ENCODE measurements at places on chromosomes 2 and 18.

DNA sequence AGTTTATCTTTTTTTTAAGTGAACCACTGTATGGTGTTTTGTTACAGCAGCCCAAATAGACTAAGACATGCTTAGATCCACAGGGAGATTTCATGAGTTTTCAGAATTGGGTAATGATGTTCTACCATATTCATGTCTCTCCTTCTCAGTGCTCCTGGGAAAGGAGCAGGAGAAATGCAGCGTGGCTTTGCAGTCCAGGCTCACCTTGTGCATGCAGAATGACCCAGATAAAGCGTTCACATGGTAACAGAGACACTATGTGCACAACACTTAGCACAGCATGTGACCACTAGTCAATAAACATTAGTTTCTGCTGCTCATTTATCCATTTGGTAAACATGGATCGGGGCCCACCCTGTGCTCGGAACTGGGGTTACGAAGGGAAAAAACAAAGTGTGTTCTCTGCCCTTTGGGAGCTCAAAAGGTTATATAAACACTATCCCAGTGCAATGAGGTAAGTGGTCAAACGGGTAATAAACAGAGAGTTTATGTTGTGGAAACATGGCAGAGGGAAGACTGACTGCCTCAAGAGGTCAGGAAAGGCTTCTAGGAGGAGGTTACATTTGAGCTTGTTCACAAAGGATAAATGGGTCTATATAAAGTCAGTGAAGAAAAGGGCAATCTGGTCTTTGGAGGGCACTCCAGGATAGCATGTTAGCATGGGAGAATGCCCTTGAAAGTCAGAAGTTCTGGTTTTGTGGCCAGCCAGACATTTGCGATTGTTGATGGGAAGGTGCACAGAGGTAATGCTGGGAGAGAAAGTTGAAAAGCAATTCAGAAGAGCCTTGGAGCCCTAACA, 299.2 kb downstream of the TDRD15 start:
- DNase-seq, result no peak

DNA sequence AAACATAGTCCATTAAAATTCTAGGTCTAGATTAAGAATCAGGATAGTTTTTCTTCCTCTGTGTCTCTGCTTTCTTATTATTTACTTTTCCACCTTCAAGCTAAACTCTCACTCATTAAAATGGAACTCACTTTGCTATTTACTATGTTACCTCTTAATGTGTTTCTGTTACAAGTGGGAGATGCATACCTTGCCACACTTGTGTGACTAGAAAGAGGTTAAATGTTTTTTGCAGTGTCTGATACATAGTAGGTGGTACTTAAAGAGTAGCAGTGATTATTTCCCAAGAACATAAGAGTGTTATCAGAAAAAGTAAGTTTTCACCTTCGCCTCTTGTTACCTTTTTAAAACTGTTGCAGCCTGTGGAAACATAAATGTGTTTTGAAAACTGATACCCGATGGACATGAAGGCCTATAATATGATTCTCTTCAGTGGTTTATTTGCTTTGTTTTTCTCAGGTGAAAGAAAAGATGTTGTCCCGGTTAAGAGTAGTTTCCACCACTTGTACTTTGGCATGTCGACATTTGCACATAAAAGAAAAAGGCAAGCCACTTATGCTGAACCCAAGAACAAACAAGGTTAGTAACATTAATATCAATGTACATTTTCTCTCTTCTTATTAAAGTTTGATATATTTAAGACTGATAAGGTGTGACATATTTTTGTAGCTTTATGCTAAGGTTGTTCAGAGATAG, 16.6 kb downstream of the ME2 start:
- DNase-seq, result no peak

DNA sequence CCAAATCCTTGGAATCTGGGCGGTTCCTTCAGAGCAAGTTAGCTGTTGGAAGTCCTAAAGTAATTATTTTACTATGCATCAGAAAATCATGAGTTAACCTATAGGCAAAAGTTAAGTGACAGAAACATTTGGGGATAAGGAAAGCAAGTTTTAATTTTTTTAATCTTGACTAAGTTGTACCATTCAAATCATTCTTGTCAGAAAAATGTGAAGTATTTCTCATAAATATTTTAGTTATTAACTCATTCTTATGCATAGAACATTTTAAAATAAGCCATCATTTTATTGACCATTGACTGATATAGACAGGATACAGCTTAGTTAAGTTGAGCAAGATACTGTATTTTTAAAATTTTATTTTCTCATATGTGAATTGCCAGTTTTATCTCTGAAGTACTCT, 98.2 kb upstream of the FOSL2 start:
- no peak for DNase-seq

DNA sequence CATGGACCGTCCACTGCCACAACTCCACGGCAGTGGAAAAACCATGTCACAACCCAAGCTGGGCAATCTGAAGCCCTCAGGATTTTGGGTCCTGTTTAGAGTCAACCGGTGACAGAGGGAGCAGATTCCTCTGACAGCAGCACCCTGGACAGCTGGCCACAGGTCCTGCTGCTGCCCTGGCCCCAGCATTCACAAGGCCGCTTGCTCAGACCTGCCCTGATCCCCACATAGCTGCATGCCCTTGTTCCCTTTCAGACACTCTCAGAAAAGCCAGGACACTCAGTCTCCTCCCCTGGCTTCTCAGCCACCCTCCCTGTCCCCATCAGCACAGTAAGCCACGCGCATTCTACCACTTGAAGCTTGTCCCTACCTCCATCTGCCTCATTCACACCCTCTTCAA, 1.6 kb downstream of the COPS9 start:
- no peak for DNase-seq

DNA sequence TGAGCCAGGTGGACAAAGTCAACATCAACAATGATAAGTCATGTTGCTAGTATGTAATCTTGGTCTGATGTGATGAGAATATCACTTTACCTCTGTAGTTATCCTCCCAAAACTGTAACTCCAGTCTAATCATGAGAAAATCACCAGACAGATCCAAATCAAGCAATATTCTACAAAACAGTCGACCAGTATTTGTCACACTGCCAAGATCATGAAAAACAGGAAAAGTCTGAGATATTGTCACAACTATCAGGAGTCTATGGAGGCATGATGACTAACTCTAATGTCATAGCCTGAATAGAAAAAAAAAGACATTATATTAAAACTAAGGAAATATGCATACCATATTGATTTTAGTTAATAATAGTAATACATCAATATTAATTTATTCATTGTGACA, 1883.3 kb upstream of the CELF4 start:
- no peak for DNase-seq

DNA sequence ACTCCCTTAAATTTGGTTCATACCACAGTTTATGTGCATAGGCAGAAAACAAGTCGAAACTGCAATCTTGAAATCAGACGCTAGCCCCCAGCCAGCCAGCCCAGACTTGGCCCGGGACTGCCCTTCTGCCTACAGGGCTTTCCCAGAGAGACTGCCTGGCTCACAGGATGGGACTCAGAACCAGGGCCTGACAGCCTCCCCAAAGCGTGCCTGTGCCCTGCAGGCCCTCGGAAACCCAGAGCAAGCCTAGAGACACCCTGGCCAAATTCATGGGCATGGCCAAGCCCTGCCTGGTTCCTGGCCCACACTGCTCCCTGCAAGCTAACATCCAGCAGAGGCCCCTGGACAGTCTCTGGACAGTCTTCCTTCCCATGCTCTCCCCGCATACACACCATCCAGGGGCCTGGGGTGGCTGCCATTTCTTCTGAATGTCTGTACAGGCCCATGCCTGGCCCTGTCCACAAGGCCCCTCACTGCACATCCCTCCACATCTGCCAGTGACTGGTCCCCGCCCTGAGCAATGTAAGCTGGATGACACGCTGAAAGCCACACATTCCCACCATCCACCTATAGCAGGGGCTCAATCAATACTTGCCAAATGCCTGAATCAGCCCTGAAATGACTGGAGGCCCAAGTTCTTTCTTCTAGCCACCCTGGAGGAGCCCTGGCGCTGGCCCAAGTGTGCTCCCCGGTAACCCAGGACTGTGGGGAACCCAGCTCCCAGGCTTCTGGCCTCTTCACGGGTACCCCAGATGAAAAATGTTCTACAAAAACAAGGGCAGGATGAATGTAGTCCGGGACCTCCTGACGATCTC, 73.1 kb downstream of the HDAC4 start:
- no peak for DNase-seq

- no peak for DNase-seq
Measured at GRCh38 chr2:230413479-230413878, 2.5 kb upstream of the SP100 start.
